Lower lobe of right lung (tissue), 2 donors: ENCODE measurements at places on chromosomes 6 and 20. TPM values are rescaled to one million over a fixed set of nuclear protein-coding genes. Genes with fewer than 3 reads are reported as not detected.
A peak's percentile ranks its signal among the peaks of the same experiment; 100 is the strongest.

EEF1A2 gene
- total RNA-seq, result 0.77 TPM

ZC2HC1B gene
- total RNA-seq, result not detected

EPB41L1 gene
- 68.9 TPM for total RNA-seq

CCN5 gene
- total RNA-seq, result 42.3 TPM

IYD gene
- total RNA-seq, result 1.9 TPM

SEMG1 gene
- not detected for total RNA-seq

DNA sequence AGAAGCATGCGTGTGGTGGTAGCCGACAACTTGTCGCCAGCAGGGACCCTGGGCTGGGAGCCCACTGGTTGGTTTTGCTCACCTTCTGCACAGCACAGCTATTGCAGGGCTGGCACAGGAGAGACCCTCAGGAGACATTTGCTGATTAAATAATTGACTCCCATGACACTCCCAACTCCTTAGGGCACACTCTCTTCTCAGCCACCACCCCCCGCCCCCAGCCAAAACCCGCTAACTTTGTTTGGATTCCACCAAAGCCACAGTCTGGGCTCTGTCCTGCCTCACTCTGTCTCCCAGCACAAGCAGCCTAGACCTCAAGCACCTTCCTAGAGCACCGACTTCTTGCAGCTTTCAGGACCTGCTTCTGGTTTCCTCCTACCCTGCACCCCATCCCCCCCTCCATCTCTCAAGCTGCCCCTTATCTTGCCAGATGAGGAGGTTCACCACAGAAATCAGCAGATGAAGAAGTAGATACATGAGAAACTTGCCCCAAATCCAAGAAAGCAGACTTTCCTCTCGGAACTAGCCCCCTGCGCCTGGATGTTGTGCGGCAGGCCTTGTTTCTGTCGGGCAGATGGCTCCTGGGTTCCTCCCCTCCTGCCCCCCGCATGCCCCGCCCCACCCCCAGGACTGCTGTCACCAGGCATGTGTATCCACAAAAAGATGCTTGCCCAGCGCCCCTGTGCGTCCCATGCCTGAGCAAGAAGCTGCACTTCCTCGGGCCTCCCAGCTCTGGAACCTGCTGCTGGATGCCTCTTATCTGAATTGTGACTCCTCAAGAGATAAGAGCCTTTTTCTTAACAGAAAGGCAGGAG is 35.0 kb upstream of the CD93 start:
- no peak for DNase-seq

- no peak for DNase-seq
Observed at GRCh38 chr6:5085648-5086293, 630 bp downstream of the PPP1R3G start.

- peak; percentile 63 for DNase-seq
Observed at GRCh38 chr20:3749689-3750531, 17.4 kb downstream of the HSPA12B start.

GRCh38 chr20:19850198-19850533 is 92.1 kb downstream of the RIN2 start:
- no peak for DNase-seq
